Activated T-helper 17 cell treated with anti-CD3 and anti-CD28 coated beads, Interleukin-2, amount 50 U/mL, for 72 hours (primary cell): ENCODE measurements at places on chromosomes 6 and 20.

GRCh38 chr20:21004386-21005076 is 101.6 kb downstream of the LINC00237 start:
- ATAC-seq, result no peak
- no peak overlapping the region for H3K27ac ChIP-seq
- H3K4me3 ChIP-seq, result no peak overlapping the region
- H3K27me3 ChIP-seq, result peaks cover 16% of the 10 kb centered on the region

- H3K27me3 ChIP-seq, result no peaks in the 10 kb centered on the region
- H3K4me1 ChIP-seq, result no peaks in the 10 kb centered on the region
- no peak for ATAC-seq
Measured at GRCh38 chr6:116035616-116036015, 25.1 kb downstream of the FRK start.

- no peak overlapping the region for H3K4me3 ChIP-seq
- H3K4me1 ChIP-seq, result no peaks in the 10 kb centered on the region
- no peak overlapping the region for H3K27ac ChIP-seq
- no peak for ATAC-seq
- no peaks in the 10 kb centered on the region for H3K36me3 ChIP-seq
Measured at GRCh38 chr6:7721649-7722048, 4.2 kb upstream of the BMP6 start.

DNA sequence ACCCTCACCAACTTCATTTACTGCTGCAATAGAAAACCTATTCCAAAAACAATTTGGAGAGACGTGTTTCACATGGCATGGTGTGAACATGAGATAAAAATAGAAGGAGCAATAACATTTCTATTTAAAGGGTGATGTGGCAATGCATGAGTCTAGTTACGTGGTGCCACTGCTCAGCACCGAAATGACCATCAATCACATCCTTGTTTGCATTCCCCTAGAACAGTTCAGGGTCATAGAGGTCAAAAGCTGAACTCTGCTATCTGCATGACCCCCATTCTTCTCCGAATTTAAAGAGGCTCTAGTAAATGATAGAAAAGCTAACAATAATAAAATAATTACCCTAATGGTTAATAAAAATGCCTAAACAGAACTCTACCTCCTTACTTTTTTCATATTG is 29.5 kb downstream of the ROS1 start:
- H3K27ac ChIP-seq, result no peak overlapping the region
- no peak for ATAC-seq

- H3K4me1 ChIP-seq, result no peaks in the 10 kb centered on the region
- no peak overlapping the region for H3K4me3 ChIP-seq
- no peaks in the 10 kb centered on the region for H3K36me3 ChIP-seq
- no peaks in the 10 kb centered on the region for H3K27me3 ChIP-seq
Measured at GRCh38 chr6:34524499-34524898, 31.6 kb downstream of the SPDEF start.

- H3K4me3 ChIP-seq, result no peak overlapping the region
- H3K4me1 ChIP-seq, result peaks cover 20% of the 10 kb centered on the region
- no peaks in the 10 kb centered on the region for H3K27me3 ChIP-seq
- ATAC-seq, result no peak
- H3K27ac ChIP-seq, result no peak overlapping the region
Measured at GRCh38 chr20:19964289-19965265, 52.6 kb upstream of the NAA20 start.

GRCh38 chr6:1228754-1229191 is 83.1 kb upstream of the FOXQ1 start:
- peaks cover 22% of the 10 kb centered on the region for H3K27me3 ChIP-seq
- no peaks in the 10 kb centered on the region for H3K36me3 ChIP-seq
- no peaks in the 10 kb centered on the region for H3K4me1 ChIP-seq
- ATAC-seq, result no peak
- no peak overlapping the region for H3K27ac ChIP-seq
- no peak overlapping the region for H3K4me3 ChIP-seq

GRCh38 chr6:56399672-56400263 is 152.4 kb upstream of the COL21A1 start:
- no peak overlapping the region for H3K4me3 ChIP-seq
- ATAC-seq, result no peak
- no peaks in the 10 kb centered on the region for H3K27me3 ChIP-seq
